ENCODE measurements at places on chromosomes 7 and 10.
A peak's percentile ranks its signal among the peaks of the same experiment; 100 is the strongest.

DNA sequence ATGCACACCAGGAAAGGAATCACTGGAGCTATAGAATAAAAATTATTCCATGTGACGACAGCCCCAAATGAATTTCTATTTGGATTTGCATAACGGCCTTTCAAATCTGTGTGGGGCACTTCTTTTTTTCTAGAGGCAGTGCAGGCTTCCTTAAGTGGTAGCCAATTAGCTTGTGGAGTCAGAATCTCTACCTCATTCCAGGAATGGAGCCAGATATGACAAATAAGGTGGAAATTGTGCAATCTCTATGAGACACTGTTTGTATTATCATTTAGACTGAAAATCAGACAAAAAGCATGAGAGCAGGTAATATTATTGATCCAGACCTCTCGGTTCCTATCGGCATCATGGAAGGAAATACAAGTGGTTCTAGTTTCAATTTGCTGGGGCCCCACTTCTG lies 78.7 kb downstream of the BEND7 start:
- no peak for DNase-seq

GRCh38 chr10:21727452-21728168 lies 193.6 kb downstream of the MLLT10 start:
- no peak for DNase-seq

- no peak for DNase-seq
Measured at GRCh38 chr7:151207804-151208203, 2.5 kb downstream of the H2BK1 start.

GRCh38 chr7:121187676-121188075 lies 141.1 kb upstream of the WNT16 start:
- no peak for DNase-seq

- peak; percentile 51 for DNase-seq
Measured at GRCh38 chr7:101173752-101174244, 6.3 kb downstream of the NAT16 start.

DNA sequence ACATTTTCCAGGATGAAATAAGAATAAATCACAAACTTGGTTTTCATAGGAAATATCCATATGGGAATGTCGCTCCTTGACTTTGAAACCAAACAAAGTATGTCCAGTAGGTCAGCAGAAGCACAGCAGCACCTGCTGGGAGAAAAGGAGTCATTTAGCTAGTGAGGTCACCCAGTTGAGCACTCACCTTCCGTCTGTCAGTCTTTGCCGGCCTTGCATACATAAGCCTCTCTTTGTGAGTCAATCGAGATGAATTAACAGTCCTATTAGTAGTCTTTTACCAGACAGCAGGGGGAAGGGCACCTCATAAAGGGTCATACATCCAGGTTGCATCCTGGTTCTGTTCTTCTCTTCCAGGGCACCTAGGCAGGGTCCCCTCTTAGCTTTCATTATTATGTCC lies 232.5 kb upstream of the FZD1 start:
- no peak for DNase-seq

DNA sequence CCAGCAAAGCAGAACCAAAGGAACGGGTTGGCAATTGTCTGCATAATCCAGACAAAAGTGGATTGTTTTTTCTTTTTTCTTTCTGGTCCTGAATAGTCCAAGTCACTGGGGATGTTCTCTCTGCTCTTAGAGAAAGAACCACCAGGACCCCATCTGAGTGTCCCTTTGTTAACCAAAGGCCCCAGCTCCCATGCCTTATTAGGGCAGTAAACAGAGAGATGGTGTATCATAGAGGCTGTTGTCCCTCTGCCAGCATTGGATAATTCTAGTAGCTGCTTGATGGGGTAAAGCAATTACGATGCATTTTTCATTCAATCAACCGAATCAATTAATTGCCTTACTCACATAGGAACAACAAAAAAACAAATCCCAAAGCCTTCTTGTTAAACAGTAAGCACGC lies 213.0 kb downstream of the BUB3 start:
- no peak for DNase-seq

GRCh38 chr7:121376979-121377378 lies 19.1 kb downstream of the FAM3C start:
- no peak for DNase-seq

DNA sequence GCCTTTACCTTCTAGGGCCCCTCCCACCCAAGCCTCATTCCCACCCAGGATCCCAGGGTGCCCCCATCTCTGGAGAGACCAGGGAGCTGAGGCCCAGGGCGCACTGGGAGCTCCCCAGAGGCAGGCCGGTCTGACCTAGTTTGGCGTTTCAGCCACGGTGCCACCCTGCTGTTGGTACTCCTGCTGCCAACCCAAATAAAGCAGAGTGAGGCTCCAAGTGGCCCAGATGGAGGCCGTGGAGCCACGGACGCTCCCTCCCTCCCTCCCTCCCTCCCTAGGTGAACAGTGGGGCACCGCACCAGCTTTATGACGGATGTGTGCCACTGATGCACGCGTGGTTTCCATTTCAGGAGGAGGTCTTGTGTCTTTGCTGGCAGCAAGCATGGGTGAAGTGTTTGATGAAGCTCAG lies 1.8 kb downstream of the INPP5A start:
- DNase-seq: peak; percentile 35

GRCh38 chr10:65952086-65952485 lies 973.8 kb upstream of the LRRTM3 start:
- no peak for DNase-seq

GRCh38 chr10:31319602-31320549 lies 860 bp downstream of the ZEB1 start:
- DNase-seq: peak; percentile 16

DNA sequence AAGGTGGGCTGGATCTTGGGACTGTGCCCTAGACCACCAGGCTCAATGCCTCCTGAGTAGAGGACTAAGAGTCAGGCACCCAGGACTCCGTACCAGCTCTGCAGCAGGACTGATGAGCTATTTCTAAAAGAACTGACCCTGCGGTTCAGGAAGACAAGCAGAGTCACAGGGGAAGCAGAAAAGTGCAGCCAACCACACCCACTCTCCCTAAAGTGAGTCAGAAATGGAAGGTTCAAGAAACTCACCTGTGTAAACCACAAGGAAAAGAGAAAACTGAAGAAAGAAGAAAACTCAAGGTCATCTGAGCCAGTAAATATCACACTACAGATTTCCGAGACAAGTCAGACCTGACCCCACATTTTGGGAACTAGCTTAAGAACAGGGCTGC lies 2.5 kb downstream of the PARP12 start:
- no peak for DNase-seq

DNA sequence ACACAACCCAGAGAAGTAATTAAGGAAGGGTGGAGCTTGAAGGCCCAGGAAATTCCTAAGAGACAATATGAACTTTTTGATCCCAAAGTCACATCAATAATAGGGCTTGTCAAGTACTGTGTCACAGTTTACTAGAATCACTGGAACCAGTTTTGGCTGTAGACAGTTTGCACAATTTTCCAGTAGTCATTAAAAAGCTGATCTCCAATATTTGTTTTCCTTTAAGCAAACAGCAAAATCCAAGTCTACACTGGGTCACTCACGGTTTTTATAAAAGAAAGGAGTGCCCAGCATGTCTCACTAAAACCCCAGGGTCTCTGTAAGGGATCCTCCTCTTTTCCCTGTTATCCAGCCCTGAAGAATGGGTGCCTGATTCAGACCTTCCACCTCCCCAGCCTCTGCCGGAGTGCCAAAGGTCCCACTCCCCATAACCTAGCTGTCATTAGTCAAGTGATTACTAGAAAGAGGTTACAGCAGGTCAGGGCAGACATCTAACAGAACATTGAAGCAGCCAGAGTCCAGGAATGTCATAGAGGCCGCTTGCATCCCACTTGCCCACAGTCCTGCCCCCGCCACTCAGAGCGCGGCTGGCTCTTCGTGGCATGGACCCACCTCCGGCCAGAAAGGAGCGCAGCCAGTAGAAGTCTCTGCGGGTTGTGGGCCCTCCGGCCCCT lies 552 bp downstream of the SLC25A16 start:
- no peak for DNase-seq

GRCh38 chr10:110714356-110714755 lies 70.2 kb downstream of the RBM20 start:
- no peak for DNase-seq

DNA sequence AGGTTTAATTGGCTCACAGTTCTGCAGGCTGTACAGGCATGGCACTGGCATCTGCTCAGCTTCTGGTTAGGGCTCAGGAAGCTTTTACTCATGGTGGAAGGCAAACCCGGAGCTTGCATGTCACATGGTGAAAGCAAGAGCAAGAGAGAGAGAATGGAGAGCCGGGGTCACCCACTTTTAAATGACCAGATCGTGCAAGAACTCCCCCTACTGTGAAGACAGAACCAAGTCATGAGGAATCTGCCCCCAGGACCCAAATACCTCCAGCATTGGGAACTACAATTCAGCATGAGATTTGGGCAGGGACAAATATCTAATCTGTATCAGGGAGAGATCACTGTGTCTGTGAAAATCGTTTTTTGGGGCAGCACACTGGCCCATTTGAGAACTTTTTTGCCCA lies 110.0 kb upstream of the MYO3A start:
- no peak for DNase-seq

- no peak for DNase-seq
Measured at GRCh38 chr10:59109826-59110225, 66.6 kb upstream of the PHYHIPL start.

DNA sequence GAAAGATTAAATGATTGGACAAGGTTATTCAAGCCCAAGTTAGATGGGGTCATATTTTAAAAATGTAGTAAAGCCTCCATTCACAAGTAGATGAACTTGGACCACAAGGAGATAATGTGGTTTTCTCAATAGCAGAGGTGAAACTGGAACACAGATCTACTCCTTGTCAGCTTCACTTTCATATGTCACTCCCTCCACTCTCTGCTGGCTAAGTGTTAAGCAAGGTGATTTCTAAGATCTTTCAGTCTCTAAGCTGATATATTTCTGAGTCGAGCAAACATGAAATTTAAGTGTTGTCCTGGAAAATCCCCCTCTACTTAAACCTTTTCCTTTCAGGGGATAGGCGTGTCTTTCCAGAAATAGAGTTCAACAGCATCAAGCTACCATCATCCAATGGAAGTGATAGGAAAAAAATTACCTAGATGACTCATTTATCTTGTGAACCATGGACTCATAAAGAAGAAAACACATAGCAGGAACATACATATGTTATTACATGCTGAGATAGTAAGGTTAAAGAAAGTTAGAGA lies 275.0 kb downstream of the PTEN start:
- no peak for DNase-seq

DNA sequence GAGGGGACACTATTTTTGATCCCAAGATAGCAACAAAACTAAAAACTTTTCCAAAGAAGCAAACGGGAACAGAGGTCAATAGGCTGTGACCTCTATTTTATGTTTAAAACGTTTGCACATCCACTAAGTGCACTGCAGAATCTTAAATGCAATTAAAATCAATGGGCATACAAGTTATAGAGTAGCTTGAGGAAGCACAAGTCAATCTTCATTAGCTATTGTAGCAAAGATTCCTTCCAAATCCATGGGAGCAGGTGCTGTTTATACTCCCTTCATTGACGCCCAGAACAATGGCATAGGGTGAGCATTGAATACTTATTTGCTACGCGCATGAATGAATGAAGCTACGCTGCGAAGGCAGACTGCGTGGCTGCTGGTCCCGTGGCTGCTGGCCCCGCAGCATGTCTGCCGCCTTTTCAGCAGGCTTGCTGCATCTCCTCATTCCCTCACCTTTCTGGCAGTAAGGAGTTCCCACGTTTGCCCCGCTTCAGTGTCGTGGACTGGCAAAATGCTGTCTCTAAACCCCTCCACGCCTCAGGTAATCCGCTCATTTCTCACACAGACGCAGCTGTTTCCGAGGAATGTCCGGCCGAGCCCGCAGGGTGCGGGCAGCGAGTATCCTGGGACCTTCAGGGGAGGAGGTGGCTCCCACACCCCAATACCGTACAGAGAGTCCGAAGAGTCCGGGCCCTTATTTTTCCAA lies 754 bp upstream of the PHYHIPL start:
- no peak for DNase-seq

DNA sequence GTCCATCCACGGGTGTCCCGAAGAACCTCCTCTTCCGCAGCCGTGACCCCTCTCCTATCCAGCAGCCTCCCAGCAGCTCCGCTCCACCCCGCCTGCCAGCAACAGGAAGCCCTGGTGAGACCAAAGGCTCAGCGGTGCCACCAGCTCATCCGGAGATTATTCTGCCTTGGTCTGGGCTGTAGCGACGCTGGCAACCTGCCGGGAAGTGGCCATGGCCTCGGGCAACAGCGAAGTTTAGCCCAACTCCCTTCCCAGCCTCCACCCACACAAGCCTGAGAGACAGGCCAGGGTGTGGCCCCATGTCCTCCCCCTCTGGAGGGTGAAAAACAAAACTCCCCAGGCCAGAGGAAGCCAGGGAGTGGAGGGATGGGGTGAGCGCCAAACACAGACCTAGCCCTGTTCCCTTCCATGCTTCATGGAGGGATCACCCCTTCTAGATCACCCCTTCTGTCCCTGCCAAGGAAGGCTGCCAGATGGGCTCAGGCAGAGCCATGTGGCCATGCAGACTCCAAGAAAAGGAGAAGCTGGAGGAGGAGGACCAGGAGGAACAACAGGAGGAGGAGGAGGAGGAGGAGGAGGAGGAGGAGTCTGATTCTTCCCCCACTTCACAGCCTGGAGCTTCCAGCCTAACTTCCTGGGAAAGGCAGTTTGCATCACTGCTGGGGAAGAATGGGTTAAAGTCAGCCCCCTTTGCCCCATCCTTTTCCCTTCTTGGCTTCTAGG lies 918 bp downstream of the CALHM2 start:
- DNase-seq: peak; percentile 34

DNA sequence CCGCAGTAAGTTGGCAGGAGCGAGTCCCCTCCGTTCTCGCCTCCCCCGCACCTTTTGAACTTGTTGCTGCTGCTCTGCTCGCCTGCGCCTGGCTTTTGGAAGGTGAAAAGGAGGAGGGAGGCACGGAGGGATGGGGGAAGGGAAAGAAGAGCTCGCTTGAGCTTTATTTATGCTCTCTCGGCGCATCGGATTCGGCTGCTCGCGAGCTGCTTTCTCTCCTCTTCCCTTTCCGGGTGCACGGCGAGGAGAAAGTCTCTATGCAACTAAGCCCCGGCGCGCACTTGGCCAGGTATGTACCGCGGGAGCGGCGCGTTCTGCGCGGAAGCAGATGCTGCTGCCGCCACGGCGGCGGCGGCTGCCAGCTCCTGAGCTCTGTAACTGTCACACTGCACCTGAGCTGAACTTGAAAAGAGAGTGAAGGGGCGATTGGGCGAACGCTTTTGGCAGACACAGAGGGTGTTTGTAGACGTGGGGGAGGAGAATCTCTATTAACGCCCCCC lies 551 bp downstream of the KCND2 start:
- no peak for DNase-seq

GRCh38 chr7:157757211-157757610 lies 420.4 kb downstream of the DNAJB6 start:
- DNase-seq: no peak

DNA sequence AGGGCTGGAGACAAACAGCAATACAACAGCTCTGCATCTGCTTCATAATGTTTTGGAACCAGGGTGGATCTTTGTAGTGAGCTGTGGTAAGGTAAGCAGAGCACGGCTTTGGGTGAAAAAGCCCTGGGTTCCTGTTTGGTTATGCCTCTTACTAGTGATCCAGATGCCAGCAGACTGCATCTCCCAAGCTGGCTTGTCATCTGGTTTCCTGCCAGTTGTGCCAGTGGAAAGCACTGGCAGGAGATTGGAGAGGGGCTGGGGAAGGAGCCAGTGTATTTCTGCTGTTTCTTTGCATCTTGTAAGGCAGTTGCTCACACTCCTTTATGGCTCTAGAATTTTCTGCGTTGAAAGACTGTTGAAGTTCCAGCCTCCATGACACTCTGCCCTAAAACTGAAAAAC lies 137.6 kb downstream of the TSPAN12 start:
- DNase-seq: no peak
